Fibroblast of mammary gland (primary cell): ENCODE measurements at places on chromosomes 1 and 21.
A peak's percentile ranks its signal among the peaks of the same experiment; 100 is the strongest.

DNA sequence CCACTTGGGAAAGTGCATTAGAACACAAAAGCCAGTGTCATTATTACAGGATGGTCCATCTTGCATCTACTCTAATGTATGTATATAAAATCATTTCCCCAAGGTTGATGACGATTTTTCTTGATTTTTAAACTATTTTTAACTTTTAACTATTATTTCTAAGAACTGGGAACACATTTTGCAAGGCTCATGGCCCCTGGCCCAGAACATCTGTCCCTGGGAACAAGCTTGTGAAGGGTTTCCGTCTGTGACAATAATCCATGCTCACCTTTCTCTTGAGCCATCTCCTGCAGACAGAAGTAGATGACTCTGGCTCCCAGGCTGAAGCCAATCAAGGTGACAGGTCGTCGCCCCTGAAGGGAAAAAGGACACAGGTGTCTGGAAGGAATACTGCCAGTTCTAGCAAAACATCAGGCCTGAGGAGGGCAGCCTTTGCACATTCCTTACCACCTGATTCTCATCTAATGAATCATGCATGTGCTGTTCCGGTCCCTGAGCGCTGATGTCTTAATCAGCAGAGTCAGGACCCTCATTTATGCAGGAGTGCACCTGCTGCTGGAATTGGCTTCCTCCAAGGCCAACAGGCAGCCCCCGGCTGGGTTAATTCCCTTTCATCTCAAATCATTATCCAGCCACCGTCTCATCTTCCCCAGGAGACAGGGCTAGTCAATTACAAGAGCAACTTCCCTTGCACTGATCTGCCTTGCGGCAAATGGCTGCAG, 62.5 kb downstream of the TMCO4 start:
- DNase-seq: peak; percentile 36

GRCh38 chr1:9292361-9293240, at the start of gene SPSB1:
SPSB1 (plus strand) TSS chr1:9292894; CDS start chr1:9355892, 62,998 bp downstream.
- peak; percentile 70 for DNase-seq

DNA sequence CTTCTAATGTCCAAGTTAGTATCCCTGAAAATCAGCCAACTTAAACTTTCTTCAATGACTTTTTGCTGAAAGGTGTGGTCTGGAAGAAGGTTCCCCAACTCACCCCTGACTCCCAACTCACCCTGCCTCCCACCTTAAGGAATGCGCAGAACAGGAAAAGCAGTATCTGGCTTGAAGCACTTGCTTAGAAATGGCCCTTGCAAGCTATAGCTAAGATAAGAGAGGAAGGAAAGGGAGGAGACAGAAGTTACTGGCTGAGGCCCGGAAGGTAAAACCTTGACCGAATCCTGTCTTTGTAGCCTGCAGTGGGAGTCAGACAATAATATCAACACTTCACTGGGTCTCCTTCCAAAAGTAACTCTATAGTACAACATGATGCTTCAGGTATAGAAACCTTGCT, 2.9 kb downstream of the CYYR1 start:
- DNase-seq: no peak

- no peak for DNase-seq
Measured at GRCh38 chr1:84686223-84686622, 4.0 kb downstream of the SSX2IP start.

- DNase-seq: peak; percentile 54
Measured at GRCh38 chr1:68954841-68955240, 458.0 kb upstream of the DEPDC1 start.

- DNase-seq: no peak
Measured at GRCh38 chr1:8212580-8213031, 105.3 kb upstream of the SLC45A1 start.

DNA sequence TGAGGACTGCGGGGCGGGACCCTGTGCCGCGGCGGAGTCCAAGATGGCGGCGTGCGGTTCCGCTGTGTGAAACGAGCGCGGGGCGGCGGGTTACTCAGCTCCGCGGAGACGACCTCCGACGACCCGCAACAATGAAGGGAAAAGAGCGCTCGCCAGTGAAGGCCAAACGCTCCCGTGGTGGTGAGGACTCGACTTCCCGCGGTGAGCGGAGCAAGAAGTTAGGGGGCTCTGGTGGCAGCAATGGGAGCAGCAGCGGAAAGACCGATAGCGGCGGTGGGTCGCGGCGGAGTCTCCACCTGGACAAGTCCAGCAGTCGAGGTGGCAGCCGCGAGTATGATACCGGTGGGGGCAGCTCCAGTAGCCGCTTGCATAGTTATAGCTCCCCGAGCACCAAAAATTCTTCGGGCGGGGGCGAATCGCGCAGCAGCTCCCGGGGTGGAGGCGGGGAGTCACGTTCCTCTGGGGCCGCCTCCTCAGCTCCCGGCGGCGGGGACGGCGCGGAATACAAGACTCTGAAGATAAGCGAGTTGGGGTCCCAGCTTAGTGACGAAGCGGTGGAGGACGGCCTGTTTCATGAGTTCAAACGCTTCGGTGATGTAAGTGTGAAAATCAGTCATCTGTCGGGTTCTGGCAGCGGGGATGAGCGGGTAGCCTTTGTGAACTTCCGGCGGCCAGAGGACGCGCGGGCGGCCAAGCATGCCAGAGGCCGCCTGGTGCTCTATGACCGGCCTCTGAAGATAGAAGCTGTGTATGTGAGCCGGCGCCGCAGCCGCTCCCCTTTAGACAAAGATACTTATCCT, 430 bp downstream of the RBM15 start:
- peak; percentile 71 for DNase-seq

DNA sequence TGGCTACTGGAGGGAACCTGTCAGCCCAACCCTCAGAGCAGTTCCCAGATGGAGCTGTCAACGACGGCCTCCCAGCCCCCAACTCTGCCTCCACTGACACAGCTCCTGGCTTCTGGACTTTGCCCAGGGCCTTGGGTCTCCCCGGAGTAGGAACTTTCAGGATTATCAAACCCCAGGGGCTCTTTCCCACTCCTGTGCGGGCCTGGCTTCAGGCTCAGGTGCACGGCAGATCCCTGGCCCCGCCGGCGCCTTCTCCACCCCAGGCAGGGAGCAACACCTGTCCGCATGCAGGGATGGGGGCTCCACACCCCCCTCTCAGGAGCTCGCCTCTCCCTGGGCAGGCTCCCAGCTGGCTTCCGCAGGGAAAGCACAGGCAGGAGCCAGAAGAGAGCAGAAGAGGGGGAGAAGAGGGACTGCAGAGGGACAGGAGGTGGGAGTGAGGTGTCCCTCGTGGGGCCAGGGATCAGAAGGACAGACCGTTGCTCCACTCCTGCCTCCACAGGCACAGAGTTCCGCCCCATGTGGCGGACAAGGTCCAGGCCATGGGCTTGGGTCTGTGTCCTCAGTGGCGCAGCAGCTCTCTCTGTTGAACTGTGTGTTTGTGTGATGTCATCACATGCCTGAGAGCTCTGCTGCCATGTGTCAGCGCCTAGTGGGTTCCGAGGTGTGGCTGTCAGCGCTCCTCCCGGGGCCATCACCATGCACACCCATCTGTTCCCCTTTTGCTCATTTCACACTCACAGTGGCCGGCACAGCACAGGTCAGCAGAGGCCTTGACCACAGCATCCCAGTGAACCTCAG, 107.7 kb downstream of the PDE9A start:
- no peak for DNase-seq

DNA sequence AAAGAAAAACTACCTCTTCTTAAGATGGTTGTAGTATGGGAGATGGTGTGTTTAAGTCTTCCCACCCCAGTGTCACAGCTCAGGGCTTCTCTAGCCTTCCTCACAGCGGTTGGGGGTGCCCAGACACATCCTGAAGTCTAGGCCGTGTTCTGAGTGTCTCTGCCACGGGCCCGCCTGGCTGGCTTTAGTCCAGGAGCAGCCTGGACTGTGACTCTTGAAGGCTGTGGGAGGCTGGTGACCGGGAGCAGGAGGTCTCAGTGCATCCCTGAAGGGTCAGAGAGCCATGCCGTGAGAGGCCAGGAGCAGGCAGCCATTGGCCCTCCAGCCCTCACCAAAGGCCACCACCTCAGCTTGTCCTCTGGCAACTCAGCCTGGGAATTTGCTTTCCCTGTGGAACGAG, 4.5 kb downstream of the EPHX1 start:
- no peak for DNase-seq

DNA sequence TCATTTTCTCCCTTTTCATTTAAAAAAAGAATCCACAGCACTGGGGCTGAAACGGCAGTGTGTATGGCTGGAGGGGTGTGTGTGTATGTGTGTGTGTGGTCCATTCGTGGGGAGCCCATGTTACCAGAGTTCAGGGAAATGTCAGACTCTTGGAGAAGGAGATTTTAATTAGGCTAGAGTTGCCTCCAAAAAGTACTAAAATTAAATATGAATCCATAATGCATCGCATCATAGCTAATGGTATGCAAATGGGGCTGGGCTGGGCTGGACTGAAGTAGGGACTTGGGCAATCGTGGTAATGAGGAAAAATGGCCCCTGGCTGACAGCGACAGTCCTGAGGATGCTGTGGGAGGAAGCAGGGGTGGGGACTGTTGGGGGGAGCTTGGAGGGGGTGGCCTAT, 24.8 kb downstream of the GRIK3 start:
- DNase-seq: no peak

DNA sequence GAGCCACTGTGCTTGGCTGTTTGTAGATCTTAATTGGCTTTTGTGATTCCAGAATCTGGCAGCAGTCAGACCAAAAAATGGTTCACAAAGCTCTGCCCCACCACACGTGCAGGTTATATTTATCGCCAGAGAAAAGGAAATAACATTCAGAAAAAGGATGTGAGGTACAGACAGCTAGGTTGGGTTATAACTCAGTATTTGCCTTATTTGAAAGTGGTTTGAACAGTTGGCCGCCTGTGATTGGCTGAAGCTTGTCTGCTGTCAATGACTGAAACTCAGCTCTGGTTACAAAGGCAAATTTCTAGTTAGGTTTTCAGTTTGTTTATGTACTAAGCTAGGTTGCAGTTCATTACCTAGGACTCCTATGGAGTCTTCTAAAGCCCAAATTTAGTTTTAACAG, 9.6 kb downstream of the SH3BGR start:
- DNase-seq: no peak

GRCh38 chr1:234854645-234855039, 244.7 kb upstream of the IRF2BP2 start:
- no peak for DNase-seq

- no peak for DNase-seq
Measured at GRCh38 chr1:23423415-23424292, 894 bp downstream of the TCEA3 start.

DNA sequence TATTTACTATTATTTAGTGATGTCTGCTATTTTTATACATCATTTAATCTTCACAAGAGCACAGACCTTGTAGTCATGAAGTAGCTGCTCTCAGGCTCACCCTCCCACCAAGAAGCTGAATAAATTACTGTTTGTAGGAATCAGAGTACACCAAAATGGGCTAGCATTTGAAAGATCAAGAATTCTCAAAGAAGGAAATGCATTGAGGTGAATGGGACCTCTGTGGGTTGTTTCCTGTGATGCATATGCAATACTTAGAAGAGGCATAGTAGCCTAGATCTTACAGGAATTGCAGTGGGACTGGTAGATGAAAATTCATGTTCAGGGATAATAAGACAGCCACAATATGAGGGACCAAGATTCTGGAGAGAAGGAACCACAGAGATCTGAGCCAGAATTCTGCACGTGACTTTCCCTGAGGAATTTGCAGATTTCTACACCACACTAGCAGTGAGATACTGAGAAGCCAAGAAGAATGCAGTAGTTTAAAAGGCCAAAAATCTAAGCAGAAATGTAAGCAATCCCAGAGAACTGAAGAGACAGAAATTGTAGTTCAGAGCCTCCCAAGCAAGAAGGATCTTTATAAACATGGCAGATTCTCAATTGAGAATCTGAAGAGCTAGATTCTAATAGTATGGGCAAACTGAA, 307.0 kb downstream of the ST6GALNAC3 start:
- no peak for DNase-seq

DNA sequence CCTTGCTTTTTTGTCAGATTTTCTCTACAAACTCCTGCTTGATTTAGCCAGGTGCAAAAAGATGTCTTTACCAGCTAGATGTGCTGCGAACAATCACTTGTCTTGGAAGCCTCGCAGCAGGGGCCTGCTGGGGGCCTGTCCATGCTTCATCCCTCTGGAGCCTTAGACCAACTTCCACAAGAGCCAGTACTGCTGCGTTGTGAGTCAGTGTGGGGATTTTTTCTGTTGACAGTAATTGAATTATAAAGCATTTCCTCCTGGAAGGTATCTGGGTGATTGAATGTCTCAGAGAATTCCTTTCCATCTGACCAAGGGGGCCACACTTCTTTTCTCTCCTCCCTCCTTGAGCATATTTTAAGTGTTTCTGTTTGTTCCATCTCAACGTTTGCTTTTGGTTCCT, 40.4 kb upstream of the LDLRAP1 start:
- peak; percentile 12 for DNase-seq

DNA sequence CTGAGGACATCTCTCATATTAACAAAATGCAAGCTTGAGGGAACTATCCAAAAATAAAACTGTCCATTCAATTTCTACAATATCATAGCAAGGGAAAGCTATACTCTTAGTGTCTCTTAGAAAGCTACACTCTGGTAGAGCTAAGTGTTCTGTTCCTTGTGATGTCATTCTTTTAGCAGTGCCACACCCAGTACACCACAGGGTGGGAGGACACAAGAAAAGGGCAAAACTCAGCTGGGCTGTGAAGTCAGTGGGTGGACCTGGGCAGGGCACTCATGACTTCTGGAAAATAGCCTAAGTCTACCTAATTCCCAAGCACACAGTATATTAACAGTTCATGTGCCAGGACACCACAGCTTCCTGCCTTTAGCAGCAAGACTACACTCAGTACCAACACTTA, 42.2 kb upstream of the TNFSF4 start:
- peak; percentile 75 for DNase-seq

DNA sequence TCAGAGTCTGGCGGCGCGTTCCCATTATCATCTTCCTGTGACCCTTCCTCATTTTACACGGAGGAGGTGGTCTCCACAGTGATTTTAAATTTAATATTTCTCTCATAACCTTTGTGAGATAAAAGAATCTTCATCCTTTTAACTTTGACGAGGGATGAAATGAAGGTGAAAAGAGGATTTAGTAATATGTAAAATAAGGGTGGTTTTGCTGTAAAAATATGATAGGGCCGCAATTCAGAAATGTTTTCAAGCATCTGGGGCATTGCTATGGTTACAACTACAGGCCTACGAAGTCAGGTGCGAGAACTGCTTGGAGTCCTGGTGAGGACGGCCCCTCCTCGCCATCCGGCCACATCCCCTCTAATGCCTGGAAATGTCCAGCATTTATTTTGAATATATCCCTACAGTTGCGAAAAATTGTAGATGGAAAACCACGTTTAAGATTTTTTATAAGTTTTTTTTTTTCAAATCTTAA, 422 bp upstream of the RSBN1 start:
- no peak for DNase-seq

- DNase-seq: no peak
Measured at GRCh38 chr1:57713501-57713900, 289.6 kb upstream of the DAB1 start.

- no peak for DNase-seq
Measured at GRCh38 chr1:75426688-75427087, 184.2 kb downstream of the SLC44A5 start.

- no peak for DNase-seq
Measured at GRCh38 chr1:182200025-182200812, 138.7 kb upstream of the ZNF648 start.
